ENCODE measurements at places on chromosomes 3 and 15.

DNA sequence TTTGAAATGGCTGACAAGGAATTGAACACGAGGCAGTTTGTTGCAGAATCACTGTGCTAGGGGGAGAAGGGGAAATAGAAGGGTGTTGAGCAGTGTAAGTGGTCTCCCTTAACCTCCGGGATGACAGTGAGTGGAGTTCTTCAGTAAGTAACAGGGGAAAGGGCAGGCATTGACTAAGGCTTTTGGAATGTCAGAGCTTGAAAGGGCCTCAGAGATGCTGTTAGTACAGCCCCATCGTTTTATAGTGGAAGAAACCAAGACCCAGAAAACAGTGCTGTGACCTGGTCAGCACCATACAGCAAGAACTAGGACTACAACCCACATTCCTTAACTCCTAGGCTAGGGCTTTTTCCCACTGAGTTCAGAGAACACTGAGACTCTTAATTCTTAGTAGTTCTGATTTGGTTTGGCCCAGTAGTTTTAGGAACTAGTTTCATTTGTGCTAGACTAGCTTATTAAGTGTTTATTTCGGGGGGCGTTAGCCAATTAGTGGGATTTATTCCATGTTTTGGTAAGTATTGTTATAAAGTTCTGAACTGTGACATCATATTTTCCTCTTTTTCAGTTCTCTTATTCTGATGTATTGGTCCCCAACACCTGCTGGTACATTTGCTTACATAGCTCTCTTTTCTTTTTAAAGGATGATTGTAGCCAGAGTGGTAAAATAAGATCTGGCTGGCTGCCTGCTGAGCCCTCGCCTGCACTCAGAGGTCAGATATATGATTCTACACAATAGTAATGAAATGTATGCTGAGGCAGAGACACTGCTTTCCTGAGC, 34.2 kb downstream of the RAB11A start:
- no peak for DNase-seq

GRCh38 chr3:155702745-155703591, 41.9 kb downstream of the PLCH1 start:
- no peak for DNase-seq

DNA sequence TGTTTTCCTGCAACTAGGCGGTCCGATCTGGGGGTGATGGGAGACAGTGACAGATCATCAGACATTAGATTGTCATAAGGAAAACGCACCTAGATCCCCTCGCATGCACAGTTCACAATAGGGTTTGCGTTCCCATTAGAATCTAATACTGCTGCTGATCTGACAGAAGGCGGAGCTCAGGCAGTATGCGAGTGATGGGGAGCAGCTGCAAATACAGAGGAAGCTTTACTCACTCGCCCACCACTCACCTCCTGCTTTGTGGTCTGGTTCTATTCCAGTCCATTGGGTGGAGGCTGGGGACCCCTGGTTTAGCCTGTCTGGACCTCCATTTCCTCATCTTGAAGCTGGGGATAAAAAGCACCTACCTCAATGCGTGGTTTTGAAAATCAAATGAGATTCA, 437.5 kb upstream of the PROK2 start:
- no peak for DNase-seq

DNA sequence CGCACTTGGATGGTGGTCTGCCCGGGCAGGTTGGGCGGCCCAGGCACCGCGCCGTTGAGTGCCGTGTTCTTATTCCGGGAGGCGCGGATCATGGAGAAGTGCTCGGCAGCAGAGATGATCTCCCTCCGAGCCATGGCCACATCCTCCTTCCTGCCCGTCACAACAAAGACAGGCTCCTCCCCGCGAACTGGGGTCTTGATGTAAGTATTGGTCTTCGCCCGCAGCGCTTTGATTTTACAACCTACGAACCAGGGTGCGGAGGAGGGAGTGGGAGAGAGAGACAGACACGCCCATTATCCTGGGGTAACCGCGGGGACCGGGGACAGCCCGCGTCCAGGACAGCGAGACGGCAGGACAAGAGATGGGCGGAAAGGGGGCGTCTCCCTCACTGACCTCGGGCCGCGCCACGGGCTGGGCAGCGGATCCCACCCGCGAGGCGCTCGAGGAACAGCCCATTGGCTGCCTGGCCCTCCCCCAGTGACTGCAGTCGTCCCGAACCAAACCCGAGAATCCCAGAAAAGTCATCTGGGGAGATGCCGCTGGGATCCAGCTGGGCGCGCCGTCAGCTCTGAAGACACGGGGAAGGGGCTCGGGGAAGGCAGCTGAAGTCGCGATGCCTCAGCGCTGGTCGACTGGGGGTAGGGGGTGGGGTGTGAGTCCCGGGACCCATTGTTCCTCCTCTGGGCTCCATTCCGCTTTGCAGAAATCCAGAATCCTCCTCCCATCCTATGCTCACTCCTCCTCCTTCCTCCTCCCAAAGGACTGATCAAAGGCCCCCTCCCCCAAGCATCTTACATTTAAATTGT, 1.2 kb downstream of the MEX3B start:
- DNase-seq = peak; percentile 26

DNA sequence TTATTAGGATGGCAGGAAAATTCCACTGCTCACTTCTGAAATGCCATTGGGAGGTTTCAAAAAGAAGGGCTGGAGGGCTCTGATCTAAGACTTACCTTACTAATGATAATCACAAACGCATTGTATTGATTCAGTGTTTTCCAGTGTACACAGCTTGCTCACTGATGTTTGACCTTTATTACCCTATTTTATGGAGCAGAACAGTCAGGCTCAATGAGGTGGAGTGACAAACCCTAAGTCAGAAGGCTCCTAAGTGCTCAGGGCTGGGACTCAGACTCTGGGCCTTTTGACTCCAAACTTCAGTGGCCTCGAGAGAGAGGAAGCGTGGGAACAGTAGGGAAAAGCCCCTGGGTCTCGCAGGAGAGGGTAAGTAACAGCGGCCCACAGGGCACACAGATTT, 20.3 kb upstream of the RAD18 start:
- no peak for DNase-seq

DNA sequence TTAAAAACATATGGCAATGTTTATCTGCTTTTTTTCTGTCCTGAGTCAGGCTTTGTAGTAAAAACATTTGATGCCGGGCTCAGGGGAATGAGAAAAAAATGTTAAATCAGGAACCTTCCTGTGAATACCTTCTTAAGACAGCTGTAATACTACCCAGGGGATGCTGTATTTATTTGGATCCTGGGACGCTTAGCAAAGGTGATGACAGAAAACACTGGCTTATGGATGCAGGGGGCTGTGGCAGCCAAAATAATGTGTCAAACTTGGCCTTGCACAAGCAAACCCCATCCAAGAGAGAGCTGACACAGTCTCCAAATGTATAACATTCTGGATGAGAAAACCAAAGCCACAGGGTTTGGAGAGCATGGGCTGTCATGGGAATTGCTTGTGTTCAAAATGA, 438.2 kb upstream of the PROK2 start:
- no peak for DNase-seq

DNA sequence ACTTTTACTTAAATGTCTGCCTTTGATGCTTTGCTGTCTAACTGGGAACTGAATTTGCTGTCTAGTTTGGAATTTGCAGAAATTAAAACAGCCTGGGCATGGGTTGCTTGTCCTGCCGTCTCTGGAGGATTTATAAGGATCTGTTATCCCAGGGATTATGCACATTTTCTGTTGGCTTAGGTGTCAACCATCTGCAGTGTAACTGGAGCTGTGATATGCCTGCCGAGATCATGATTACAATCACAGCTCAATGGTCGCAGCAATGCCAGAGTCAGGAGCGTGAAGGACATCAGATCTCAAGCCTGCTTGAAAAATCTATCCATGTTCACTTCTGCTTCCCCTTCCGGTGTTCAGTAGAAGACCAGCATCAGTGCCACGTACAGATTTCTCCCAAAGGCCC, 41.8 kb upstream of the SETMAR start:
- DNase-seq = no peak

GRCh38 chr15:80739919-80740318, 39.3 kb upstream of the CEMIP start:
- DNase-seq = no peak

DNA sequence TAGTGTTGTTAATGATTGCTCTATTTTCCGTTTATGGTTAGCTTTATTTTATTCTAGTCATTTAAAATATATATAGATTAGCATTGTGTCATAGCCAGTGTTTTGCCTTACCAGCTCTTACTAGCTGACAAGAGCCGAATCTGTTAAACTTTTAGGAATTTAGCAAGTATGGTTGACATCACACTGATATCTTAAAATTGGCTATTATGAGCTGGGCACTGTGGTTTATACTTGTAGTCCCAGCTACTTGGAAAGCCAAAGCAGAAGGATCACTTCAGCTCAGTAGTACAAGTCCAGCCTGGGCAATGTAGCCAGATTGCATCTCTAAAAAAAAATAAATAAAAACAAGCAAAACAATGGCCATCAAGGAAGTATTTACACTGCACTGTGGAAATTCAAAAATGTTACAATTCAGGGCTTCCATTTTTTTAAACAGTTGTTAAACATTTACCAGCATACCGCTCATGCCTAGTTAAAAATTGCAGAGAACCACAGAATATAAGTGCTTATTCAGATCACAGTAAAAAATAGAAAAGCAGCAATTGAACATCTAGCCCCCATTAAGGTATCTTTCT, 208.4 kb upstream of the CGNL1 start:
- DNase-seq = no peak

DNA sequence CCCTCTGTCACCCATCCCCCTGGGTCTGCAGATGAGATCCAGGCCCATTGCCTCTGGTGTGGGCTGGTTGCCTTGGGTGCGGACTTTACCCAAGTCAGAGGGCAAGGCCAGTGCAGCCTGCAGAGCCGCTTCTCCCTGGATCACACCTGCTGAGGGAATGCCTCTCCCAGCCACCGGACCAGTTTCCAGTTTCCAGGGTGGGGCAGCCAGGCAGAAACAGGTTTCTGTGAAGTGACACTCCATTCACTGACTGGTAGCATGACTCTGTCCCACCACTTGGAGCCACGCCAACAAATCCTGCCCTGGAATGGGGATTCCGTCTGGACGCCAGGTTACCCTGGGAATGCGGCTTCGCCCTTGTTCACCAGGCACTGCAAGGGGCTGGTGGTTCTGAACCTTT, 30.0 kb downstream of the PAQR5 start:
- DNase-seq = no peak

GRCh38 chr15:29124581-29125381, 144.8 kb downstream of the NSMCE3 start:
- no peak for DNase-seq

DNA sequence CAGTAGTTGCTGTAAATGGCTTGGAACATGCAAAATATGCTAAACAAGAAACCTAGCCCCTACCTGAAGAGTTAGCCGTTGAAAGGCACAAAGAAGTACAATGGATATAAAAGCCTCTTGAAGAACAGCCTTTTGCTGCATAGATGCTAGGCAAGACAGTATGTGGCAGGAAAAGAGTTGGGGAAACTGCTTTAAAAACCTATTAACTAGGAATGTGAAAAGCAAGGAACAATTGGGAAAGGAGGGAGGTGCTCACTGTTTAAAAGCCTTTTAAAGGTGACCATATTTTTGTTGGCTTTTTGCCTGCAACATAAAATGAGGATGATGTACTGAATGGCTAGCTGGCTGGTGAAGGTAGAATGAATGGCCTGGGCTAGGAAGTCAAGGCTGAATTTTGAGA, 24.5 kb upstream of the SOX2 start:
- no peak for DNase-seq

DNA sequence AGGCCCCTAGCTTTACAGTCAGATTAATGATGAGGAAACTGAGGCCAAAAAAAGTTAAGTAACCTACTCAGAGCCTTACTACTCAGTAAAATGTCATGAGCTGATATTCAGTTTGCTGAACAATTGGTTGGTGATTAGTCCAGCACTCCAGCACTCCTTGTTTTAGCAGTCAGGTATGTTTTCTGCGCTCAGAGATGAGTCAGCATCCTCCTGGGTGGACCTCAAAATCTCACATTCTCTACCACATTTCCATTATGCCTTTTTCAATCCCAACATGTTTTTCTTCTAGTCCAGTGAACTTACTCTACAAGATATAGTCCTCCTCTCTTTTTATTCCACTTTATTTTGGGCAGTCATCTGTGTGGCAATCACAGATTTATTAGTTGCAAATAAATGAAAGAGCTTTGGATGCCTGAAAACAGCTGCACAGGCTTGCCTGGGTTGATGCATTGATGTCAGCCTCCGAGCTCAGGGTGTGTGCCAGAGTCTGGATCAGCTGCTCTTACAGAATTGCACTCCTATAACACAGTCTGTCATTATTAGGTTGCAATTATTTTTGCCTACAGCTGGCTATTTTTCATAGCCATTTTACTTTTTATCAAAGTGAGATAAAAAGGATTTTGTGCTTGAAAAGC, 133.2 kb downstream of the ARPP21 start:
- DNase-seq = no peak

DNA sequence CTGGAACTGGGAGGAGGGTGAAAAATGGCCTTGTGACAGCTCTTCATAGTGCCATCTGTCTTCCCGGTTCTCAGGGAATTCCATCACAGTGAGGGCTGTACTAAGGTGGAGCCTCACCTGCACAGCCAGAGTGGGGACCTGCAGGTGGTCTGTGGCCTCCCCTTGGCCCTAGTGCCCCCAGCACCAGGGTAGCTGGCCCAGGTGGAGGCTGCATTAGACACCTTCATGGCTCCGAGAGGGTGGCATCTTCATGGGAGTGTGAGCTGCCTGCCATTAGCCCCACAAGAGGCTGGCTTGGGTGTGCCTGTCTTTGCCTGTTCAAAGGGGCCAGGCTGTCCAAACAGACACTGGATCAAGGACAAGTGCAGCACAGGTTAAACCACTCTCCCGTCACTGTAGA, 95.5 kb upstream of the PRR23E start:
- no peak for DNase-seq

DNA sequence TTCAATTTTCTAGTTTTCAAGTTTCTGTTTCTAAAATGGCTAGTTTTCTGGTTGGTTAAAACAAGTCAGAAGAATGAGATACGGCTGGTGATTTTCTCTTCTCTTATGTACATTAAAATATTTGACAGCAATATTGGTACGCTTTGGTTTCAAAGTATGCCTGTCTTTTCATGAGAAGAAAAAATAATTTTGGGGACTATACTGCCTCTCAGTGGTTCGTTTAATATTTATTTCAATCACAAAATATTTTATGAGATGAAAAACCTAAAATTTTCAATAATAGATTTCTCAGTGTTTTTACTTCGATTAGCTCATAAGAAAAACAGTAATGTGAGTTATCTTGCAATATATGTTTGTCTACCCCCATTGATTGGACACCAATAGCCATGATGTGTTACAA, 72.8 kb upstream of the AADACL2 start:
- DNase-seq = no peak

GRCh38 chr3:131393868-131394267, 12.3 kb downstream of the NUDT16 start:
- no peak for DNase-seq

- DNase-seq = no peak
These were observed 1233.1 kb downstream of the OTOL1 start for GRCh38 chr3:162729686-162730085.

DNA sequence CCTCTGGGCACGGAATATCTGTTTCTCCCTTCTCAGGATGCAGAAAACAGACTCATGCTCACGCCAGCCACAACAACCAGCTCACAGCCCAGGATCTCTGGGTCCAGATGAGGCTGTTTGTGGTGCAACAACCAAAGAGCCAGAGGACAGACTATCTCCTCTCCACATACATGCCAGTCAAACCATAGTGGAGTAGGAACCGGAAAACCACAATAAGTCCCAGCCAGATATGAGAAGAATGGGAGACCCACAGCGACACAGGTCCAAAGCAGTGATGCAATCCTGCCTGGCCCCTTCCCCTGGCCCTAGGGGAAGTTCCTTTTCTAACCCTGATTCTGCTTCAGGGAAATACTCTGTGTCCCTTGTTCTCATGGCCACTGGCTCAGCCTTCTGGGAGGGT, 27.6 kb downstream of the MEX3B start:
- DNase-seq = no peak

- DNase-seq = no peak
These were observed 25.5 kb upstream of the POLR2M start for GRCh38 chr15:57681011-57681410.

GRCh38 chr3:37287776-37288175, 113.4 kb upstream of the LRRFIP2 start:
- no peak for DNase-seq
